T-helper 22 cell (primary cell): ENCODE measurements at places on chromosomes 3 and 15.

- DNase-seq, result no peak
Measured at GRCh38 chr15:28208583-28208982, 109.5 kb upstream of the OCA2 start.

DNA sequence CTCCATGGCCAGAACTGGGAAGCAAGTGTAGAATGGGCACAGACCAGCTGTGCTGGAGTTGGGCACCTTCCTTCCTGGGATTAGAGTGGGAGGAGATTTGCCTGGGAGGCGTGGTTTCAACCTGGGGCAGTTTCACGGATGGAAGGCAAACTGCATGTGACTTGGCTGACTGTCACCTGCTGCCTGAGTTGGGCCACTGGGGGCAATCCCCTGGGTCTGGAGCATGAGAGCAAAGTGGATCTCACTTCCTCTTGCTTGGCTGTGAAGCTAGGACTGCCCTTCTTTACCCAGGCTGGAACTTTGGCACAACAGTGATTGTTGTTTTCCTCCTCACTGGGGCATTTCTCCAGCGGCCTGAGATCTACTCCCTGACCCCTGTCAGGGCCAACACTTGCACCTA, 1247.0 kb upstream of the EPHA6 start:
- no peak for DNase-seq

GRCh38 chr3:31974471-31974870, 6.6 kb downstream of the OSBPL10 start:
- DNase-seq, result no peak

- no peak for DNase-seq
Measured at GRCh38 chr3:38738630-38739395, 77.2 kb downstream of the SCN10A start.

DNA sequence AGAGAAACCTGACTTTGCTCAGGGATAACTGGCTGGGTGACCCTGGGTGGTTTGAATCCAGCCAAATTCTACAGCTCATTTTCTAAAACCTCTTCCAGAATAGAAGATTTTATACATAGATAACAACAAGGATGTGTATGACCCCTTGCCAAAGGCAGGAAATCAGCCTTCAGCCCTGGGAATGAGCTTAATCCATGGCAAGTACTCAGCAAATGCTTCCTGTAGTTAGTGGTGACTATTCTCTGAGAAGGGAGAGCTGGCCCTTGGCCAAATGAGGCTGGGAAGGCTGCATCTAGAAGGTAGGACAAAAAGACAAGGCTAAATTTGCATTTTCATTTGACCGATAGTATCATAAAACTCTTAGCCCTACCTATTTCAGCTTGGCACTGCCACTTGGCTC, 4.6 kb upstream of the HACD3 start:
- no peak for DNase-seq

- DNase-seq, result no peak
Measured at GRCh38 chr15:82533801-82534200, 6.5 kb downstream of the RPS17 start.

- no peak for DNase-seq
Measured at GRCh38 chr15:99707473-99708270, 25.6 kb downstream of the LYSMD4 start.

- DNase-seq, result no peak
Measured at GRCh38 chr3:66991459-66991858, 6.6 kb upstream of the KBTBD8 start.

- no peak for DNase-seq
Measured at GRCh38 chr3:104911376-104911775, 455.3 kb upstream of the ALCAM start.

DNA sequence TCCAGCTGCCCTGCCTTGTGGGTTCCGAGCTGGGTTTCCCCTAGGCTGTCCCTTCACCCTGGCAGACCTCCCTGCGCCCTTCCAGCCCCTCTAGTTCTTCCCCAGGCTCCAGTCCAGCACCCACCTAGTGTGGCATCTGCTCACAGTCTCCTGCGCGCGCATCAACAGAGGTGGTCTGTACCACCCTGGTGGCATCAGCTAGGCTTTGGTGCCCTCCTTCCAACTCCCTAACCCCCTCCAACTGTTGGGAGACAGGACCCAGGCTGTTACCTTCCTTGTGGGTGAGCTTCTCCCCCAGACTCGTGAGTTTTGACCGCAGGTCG, 8.0 kb downstream of the CALML4 start:
- DNase-seq, result no peak
